ENCODE measurements at places on chromosomes 16 and 17.

- DNase-seq: no peak
Measured at GRCh38 chr17:42904110-42904469, 3.5 kb downstream of the G6PC1 start.

GRCh38 chr17:64983708-64984107 is 64.4 kb upstream of the LRRC37A3 start:
- no peak for DNase-seq

GRCh38 chr16:56013962-56014552 is 138.9 kb upstream of the CES5A start:
- DNase-seq: no peak

- no peak for DNase-seq
Measured at GRCh38 chr17:78828470-78829185, 12.0 kb downstream of the USP36 start.

- DNase-seq: no peak
Measured at GRCh38 chr16:66489385-66489784, 60.5 kb downstream of the TK2 start.

GRCh38 chr16:51287121-51287755 is 136.2 kb upstream of the SALL1 start:
- no peak for DNase-seq

GRCh38 chr17:19945009-19945626 is 32.5 kb downstream of the AKAP10 start:
- DNase-seq: no peak

DNA sequence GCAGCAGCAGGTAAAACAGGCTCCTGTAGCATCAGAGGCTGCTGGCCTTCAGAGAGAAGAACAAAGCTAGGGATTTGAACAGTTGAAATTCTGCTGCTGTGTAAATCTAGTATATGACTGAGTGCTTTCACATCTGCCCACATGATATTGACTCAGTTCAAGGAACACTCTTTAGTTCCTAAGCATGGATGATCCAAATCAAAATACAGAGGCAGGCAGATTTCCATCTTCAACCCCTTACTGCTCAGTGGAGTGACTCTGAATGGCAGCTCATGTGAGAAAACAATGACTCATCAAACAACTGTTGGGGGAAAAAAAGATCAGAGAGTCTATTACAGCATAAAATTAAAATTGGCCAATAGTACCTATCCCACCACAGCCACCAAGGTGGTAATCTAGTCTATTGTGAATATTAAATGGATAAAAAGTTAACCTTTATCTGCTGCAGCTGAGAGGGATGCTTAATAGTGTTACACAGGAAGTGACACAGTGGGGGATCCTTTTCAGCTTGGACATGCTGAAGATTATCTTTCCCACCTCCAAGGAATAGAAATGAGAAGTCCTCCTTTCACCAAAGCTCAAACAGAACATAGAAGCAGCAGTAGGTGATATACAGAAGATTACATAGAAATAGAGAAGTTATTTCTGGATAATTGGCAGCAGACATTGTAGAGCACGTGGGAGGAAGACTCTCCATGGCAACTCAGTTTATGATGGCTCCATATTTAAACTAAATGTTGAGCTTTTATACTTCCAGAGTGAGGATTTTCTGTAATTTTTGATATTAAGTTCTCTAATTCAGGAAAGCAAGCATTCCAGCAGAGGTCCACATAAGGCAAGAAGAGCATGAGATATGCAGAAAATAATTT is 239.7 kb upstream of the ERCC4 start:
- DNase-seq: no peak

DNA sequence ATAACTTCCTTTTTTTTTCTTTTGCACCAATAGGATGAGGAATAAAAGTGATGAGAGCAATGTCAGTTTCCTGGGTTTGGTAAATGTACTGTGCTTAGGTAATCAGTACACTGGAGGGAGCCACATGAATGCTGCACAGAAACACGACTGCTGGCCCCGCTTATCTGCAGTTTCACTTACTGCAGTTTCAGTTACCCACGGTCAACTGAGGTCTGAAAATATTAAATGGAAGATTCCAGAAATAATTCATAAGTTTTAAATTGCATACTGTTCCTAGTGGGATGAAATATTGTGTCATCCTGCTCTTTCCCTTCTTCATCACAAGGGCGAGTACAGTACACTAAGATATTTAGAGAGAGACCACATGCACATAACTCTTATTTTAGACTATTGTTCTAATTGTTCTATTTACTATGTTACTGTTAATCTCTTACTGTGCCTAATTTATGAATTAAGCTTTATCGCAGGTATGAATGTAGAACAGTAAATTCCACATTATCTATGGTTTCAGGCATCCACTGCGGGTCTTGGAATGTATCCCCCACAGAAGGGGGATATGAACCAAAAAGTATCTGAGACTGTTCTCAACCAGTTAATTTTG is 6.4 kb upstream of the LGALS3BP start:
- DNase-seq: no peak

DNA sequence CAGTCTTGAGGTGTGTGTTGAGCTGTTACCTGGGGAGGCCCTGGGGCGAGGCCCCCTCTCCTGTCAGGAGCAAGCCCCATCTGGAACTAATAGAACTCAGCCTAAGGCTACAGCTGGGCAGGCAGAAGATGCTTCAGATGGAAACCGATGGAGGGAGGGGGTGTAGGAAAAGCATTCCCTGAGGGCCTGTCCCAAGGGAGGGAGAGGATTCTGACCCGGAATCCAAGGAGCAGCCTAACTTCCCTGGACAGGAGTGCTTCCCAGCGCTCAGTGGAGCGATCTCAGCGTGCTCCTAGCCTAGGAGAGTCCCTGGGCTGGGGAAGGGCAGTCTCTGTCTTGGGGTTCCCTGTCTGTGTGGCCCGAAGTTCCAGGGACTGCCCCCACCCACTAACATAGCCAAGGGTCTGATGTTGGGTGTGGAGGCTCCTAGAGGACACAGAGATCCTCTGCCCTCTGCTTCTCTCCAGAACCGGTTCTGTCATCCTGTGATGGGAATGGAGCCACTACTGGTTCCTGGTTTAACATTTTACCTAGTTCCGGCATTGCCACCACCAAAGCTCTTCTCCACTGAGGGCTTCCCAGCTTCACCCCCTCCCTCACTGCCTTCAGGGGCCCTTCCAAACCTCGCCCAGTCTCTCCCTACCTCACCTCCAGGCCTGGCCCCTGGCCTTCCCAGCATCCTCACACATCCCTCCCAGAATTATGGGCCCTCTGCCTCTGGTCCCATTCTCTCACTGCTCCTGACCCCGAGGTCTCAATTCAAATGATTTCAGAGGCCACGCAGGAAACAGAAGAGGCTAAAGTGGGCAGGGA is 58.7 kb downstream of the RTN4RL1 start:
- no peak for DNase-seq

- no peak for DNase-seq
Measured at GRCh38 chr17:51888816-51889215, 269.7 kb downstream of the CA10 start.

DNA sequence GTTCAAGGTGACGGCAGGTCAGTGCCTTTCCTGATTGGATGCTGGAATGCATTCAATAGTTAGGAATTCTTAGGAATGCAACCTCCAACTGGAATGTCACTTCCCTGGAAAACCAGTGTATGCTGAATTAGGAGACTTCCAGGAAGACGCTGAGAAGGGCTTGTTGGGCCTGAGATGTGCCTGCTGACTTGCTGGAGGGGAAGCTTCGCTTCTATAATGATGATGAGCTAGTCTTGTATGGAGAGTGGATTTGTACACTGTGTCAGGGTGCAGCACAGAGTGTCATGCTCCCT is 45.6 kb downstream of the SMPD3 start:
- DNase-seq: no peak

- DNase-seq: no peak
Measured at GRCh38 chr17:74305865-74306654, 20.0 kb upstream of the KIF19 start.

DNA sequence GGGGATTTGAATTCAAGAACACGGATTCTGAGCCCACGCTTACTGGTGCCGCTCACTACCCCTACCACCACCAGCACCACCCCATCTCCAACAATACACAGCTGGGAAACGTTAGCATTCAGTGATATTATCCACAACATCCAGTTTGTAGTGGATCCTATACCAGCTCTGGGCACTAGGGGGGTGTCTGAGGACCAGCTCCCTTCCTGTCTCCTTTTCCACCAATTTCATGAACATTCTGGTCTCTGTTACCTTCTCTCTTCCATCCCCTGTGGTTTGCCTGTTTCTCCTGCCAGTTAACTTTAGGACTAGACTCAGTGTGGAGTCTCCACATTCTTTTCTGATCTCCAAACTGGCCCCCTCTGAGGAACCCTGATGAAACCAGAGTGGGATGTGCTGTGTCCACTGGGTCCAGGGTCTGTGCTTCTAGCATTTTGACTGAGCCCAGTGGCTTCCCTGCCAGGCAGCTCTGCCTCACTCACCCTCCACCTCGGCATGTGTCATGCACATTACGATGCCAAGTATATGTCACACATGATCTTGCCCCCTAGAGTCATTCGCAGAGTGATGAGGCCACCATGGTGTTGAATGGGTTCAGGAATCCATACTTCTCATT is 187.0 kb upstream of the CDH13 start:
- no peak for DNase-seq

Measured in naive thymus-derived CD4-positive, alpha-beta T cell (primary cell).